ENCODE measurements at places on chromosomes 12 and 14. TPM values are rescaled to one million over a fixed set of nuclear protein-coding genes. Genes with fewer than 3 reads are reported as not detected.

DNA sequence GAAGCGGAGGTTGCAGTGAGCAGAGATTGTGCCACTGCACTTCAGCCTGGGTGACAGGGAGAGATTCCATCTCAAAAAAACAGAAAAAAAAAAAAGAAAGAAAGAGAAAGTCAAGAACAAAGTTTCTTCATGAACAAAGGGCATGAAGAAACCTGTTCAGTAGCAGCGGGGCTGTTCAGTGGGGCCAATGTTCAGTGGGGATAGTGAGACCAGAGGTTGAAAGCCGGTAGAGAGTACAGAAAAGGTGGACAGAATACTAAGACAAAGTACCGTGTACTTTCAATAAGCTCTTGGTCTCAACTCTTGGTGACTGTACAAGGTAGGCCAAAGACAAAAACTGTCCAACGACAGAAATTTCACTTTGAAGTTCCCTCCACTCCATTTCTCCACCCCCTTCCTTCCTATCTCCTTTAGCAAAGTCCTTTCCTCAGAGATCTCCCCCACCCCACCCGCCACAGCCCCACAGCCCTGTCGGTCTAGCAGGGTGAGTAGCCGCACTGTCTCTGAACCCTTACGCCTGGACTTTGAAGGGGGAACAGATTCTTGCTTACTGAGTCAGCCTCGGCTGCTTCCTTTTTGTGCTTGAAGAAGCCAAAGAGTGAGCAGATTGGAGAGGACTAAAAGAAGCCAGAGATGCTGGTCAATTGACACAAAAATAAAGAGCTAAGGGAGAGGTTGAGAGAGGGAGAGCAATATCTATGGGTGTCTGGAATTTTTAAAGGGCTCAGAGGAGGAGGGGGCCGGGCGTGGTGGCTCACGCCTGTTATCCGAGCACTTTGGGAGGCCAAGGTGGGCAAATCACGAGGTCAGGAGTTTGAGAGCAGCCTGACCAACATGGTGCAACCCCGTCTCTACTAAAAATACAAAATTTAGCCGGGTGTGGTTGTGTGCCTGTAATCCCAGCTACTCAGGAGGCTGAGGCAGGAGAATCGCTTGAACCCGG lies 44.2 kb upstream of the FOS start:
- H3K27ac ChIP-seq = no peak overlapping the region
- no peak overlapping the region for H3K4me3 ChIP-seq
- peaks cover 30% of the 10 kb centered on the region for H3K4me1 ChIP-seq
- DNase-seq = no peak
- no peaks in the 10 kb centered on the region for H3K27me3 ChIP-seq
- no peaks in the 10 kb centered on the region for H3K36me3 ChIP-seq

Gene ATXN3
- polyA plus RNA-seq = 20.8 TPM

GRCh38 chr12:87274594-87275245 lies 754.5 kb downstream of the C12orf50 start:
- H3K36me3 ChIP-seq = no peaks in the 10 kb centered on the region
- no peaks in the 10 kb centered on the region for H3K4me1 ChIP-seq
- no peaks in the 10 kb centered on the region for H3K27me3 ChIP-seq
- H3K27ac ChIP-seq = no peak overlapping the region
- H3K4me3 ChIP-seq = no peak overlapping the region
- DNase-seq = no peak

DNA sequence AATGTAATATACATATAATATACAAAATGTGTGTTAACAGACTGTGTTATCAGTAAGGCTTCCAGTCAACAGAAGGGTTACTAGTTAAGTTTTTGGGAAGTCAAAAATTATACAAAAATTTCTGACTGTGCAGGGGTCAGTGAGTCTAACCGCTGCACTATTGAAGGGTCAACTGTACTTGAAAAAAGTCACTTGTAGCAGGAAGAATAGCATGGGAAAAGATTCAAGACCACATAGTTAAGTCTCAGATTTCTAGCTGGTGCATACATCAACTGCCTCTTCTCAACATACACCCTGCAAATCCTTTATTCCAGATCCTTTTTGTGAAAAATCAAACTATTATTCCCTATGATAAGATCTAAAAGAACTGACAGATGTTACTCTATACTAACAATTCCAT lies 5.9 kb downstream of the EPS8 start:
- H3K36me3 ChIP-seq = no peaks in the 10 kb centered on the region
- H3K27ac ChIP-seq = no peak overlapping the region
- H3K27me3 ChIP-seq = no peaks in the 10 kb centered on the region
- H3K4me1 ChIP-seq = no peaks in the 10 kb centered on the region
- DNase-seq = no peak
- no peak overlapping the region for H3K4me3 ChIP-seq

- peaks cover 12% of the 10 kb centered on the region for H3K4me1 ChIP-seq
- no peaks in the 10 kb centered on the region for H3K27me3 ChIP-seq
- H3K4me3 ChIP-seq = peak overlapping the region; percentile 59
- no peaks in the 10 kb centered on the region for H3K36me3 ChIP-seq
- DNase-seq = no peak
These were observed 12.6 kb upstream of the ABHD12B start for GRCh38 chr14:50859296-50859624.

DNA sequence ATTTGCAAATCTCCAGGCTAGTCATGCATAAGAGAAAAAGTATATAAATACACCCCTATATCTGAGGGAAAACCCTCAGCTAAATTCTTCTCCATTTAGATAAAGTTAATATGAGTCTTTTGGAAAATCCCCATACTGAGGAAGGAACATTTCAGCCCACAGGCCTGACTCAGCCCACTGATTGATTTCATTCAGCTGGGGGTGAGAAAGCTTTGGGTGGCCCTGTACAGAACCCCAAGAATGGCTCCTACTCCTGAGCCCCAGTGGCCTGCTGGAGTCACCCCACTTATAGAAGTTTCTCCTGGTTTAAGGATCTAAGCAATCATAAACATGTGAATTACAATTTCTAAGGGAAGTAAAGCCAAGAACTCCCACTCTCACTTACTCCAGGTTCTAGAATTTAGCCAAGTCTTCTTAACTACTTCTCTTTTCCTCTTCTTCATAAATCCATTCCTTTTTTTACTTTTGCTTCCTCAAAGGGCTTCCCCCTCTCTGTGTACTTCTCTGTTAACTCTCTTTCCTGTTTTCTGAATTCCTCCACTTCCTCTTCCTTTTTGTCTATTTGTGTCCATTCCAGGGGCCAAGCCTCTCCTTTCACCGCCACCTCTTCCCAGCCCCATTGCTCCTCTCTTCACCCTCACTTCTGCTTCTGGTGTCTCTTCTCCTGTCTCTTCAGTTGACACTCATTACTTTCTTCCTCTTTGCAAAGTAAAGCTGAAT lies 21.0 kb downstream of the RTN1 start:
- H3K4me3 ChIP-seq = no peak overlapping the region
- H3K36me3 ChIP-seq = no peaks in the 10 kb centered on the region
- no peak for DNase-seq
- H3K27ac ChIP-seq = no peak overlapping the region

DNA sequence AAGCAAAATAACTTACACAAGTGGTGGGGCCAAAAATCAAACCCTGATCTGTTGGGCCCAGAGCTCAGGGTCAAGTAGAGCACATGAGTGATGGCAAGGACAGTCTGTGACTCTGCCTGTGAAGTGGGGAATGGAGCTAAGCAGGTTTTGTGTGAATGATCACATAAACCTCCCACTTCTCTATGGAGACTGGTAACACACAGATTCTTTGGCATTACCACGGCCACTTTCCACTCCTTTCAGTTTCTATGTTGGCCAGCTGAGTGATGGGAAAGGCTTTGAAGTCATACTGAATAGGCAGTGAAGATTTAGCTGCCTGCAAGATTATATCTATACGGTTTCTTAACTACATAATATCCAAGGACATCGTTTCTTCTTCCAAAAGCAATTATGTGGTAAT lies 97.9 kb downstream of the ARMH4 start:
- DNase-seq = no peak
- H3K27ac ChIP-seq = no peak overlapping the region
- H3K36me3 ChIP-seq = no peaks in the 10 kb centered on the region
- H3K4me1 ChIP-seq = no peaks in the 10 kb centered on the region

Gene APOF
- 0.12 TPM for polyA plus RNA-seq

DNA sequence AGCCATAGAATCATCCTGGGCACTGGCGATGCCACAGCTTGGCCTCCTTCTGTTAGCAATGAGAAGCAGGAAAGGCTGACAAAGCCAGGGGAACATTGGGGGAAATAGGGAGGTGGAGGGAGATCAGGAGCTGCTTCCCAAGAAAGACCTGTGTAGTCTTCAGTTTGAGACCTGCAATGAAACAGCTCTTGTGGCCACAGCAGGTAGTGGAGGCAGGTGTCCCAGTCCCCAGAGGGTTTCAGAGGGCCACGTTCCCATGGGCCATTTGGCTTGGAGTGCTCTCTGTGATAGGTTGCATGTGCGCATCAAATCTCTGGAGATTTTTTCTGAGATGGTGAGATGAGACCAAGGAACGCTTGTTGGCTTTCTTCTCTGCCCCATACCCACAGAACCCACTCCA lies 14.4 kb upstream of the OR6S1 start:
- no peak overlapping the region for H3K27ac ChIP-seq
- peaks cover 67% of the 10 kb centered on the region for H3K27me3 ChIP-seq
- H3K4me1 ChIP-seq = peaks cover 8% of the 10 kb centered on the region

Gene ANO2
- 7.5 TPM for polyA plus RNA-seq

GRCh38 chr14:30389134-30389876 lies 169.7 kb upstream of the G2E3 start:
- no peak for DNase-seq
- peaks cover 4% of the 10 kb centered on the region for H3K4me1 ChIP-seq
- H3K27me3 ChIP-seq = no peaks in the 10 kb centered on the region
- H3K36me3 ChIP-seq = no peaks in the 10 kb centered on the region
- no peak overlapping the region for H3K27ac ChIP-seq

Gene RNASE12
- not detected for polyA plus RNA-seq

Gene MGAT4C
- 10.4 TPM for polyA plus RNA-seq

Gene C12orf56
- 2.4 TPM for polyA plus RNA-seq

Gene RASAL1
- 2.2 TPM for polyA plus RNA-seq

- no peak for DNase-seq
- H3K27me3 ChIP-seq = no peaks in the 10 kb centered on the region
- no peak overlapping the region for H3K27ac ChIP-seq
- H3K36me3 ChIP-seq = no peaks in the 10 kb centered on the region
- no peak overlapping the region for H3K4me3 ChIP-seq
These were observed 442.1 kb upstream of the PDE3A start for GRCh38 chr12:19926266-19926665.

Gene HAL
- 0.29 TPM for polyA plus RNA-seq

DNA sequence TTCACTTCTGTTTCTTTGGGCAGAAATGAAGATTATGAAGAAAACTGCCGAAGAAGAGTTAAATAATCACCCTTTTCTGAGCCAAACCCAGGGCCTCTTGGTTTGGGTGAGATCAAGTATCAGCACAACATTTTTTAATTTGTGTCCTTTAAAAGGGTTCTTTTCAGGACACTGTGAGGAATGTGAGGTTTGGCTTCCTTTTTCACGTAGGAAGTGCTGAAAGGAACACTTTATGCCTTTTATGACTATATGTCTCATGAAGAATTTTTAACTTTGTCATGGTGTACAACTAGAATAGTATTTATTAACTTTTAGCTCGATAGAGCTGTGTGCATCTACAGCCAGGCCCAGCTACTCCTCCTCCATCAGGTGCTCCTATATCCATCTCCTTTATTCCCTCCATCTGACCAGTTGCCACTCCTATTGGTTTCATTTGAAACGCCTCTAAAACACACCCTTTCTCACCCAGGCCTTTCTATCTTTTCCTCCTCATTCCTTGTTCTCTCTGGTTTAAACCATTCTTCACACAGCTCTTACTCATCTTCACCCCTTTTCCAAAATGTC lies 103.6 kb upstream of the LRIG3 start:
- H3K4me3 ChIP-seq = no peak overlapping the region
- H3K27ac ChIP-seq = no peak overlapping the region
- no peaks in the 10 kb centered on the region for H3K36me3 ChIP-seq
- no peaks in the 10 kb centered on the region for H3K27me3 ChIP-seq

DNA sequence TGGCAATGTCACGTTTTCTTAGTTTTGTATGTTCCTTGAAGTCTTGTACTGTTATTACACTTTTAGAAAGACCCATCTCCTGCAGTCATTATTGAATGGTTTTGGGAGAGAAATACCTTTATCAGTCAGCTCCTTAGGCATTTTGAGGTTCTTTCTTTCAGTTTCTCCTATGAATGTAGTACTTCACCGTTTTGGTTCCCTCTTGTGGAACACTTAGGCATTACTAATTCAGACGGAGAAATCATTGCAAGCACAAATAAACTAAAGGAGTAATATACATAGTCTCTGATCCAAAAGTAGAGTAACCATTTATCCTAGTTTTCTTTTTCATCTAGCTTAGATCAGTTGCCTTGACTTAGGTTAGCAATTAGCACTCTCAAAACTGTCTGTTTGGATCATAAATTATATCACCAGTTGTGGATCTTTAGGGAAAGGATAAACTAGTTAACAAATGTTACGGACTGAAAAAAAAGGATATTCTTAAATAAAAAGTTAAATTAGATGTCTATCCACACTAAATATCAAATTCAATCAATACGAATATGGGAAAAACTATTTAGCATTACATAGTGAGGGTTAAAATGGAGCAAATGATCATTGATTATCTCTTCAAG lies 1538.3 kb upstream of the SEL1L start:
- H3K27me3 ChIP-seq = no peaks in the 10 kb centered on the region
- no peaks in the 10 kb centered on the region for H3K4me1 ChIP-seq
- H3K36me3 ChIP-seq = no peaks in the 10 kb centered on the region
- H3K27ac ChIP-seq = no peak overlapping the region

- no peak for DNase-seq
- H3K4me3 ChIP-seq = peak overlapping the region; percentile 97
- peak overlapping the region; percentile 100 for H3K27ac ChIP-seq
- H3K4me1 ChIP-seq = peaks cover 8% of the 10 kb centered on the region
- no peaks in the 10 kb centered on the region for H3K27me3 ChIP-seq
These were observed 413 bp downstream of the LRP6 start for GRCh38 chr12:12266389-12266872.

Gene FITM1
- polyA plus RNA-seq = 1.2 TPM

DNA sequence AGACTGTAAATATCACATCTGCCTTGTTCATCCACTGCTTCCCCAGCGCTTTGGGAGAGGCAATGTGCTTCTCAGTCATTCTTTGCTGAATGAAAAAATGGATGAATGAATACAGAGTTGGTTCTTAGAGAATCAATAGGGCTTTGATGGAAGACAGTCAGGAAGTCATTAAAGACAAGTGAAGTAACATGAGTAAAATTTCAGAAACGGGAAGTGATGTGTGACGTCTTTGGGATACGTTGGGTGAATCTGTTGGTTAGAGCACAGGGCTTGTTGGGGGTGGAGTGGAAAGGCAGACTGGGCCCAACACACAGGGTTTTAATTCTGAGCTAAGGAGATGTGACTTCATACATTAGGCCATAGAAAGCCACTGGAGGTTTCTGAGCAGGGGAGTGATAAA lies 39.0 kb upstream of the NRXN3 start:
- no peak overlapping the region for H3K4me3 ChIP-seq
- H3K4me1 ChIP-seq = no peaks in the 10 kb centered on the region
- no peak for DNase-seq
- no peak overlapping the region for H3K27ac ChIP-seq

GRCh38 chr14:102717276-102717675 lies 60.0 kb upstream of the TRAF3 start:
- DNase-seq = no peak
- no peak overlapping the region for H3K4me3 ChIP-seq
- no peaks in the 10 kb centered on the region for H3K4me1 ChIP-seq
- peaks cover 4% of the 10 kb centered on the region for H3K36me3 ChIP-seq
